ENCODE measurements at places on chromosomes 12 and 14.

GRCh38 chr12:107921062-107921461 is 146.6 kb downstream of the ASCL4 start:
- no peak for DNase-seq

DNA sequence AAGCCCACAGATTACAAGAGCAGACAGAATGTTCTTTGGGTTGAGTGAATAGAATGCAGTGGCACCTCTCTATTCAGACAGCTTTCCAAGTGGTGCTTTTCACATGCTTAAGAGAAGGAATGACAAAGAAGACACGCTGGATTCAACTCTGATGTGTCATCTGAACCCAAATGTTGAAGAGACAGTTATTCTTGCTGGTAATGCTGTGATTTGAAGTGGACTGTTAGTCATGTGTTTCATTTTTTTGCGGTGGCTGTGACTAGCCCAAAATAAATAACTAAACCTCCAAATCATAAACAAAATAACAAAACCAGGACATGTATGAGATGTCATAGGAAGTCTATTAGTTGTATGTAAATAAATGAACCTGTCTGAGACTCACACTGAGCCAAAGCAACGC is 391.8 kb upstream of the PRICKLE1 start:
- no peak for DNase-seq

DNA sequence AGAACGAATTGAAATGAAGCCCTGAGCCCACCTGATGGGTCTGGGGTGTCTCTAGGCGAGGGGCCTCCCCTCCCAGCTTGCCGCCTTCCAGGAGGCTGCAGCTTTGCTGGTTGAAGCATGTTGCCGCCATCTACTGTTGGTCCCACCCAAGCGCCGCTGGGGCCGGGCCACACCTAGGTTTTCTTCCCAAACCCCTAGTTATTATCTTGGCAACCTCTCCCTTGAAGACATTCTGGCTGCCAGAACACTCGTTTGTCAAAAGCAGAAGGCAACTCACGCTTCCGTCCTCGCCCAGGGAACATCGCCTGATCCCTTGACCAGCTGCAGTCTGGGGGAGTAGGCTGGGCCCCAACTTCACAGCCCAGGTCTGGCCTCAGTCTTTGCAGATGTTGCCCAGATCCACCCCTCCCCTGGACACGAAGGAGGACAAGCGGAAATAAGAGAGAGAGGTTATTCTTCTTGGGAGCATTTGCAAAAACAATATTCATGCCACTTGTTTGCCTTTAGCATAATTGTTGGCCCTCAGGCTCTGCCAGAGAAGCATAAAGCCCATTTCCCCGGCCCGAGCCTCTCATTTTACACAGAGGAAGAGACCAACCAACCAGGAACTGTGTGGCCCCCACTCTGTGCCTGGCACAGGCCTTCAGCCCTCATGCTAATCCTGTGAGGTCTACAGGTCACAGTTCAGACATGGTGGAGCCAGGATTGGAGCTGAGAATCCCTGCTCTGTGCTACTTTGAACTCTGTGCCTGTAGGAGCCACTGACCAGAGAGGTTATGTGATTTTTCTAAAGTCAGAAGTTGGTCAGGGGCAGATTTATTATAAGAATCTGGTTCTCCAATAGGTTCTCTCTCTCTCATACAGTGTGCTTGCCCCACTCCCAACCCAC is 6.8 kb downstream of the EMP1 start:
- no peak for DNase-seq

- no peak for DNase-seq
These were observed 53.3 kb downstream of the ACACB start for GRCh38 chr12:109169686-109170085.

DNA sequence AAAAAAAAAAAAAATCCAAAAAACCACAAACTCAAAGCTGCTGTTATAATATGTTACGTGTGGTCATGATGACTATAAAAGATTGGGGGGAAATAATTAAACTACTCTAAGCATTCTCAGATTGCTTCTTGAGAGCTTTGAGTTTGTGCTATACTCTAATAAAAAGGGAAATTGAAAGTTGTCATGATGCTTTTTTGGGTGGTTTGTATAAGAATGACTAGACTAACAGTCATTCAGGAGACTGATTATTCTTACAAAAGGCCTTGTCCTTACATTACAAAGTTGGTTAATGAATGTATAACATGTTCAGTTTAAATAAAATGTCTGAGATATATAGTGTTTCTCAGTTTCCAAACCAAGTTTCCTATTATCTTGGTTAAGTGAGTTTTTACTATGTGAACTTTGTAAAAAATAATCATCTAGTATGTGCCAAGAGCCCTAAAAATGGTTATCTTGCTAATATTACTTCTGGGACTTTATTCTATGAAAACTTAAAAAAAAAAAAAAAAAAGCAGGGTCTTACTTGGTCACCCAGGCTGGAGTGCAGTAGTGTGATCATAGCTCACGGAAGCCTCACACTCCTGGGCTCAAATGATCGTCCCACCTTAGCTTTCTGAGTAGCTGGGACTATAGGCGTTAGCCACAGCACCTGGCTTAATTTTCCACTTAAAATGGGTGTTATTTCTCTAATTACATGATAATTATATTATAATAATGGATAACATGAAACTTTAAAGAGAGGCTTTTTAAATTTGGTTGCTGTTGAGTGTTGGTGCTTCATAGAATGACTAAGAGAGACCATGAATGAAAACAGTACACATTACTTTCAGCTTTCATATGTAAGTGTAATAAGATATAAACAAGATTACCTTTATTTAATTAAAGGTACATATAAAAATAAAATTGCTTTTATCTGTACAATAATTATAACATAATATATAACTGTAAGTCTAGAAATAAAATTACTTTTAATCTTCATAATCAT is 459.6 kb upstream of the RGS6 start:
- DNase-seq = no peak

- no peak for DNase-seq
These were observed 171.6 kb upstream of the HIF1A start for GRCh38 chr14:61523751-61524150.

GRCh38 chr12:45406988-45407850 is 191.3 kb downstream of the ANO6 start:
- no peak for DNase-seq
